ENCODE measurements at places on chromosomes 13 and 19.

GRCh38 chr13:73281746-73282145 is 222.9 kb downstream of the KLF5 start:
- no peak for DNase-seq
- no peaks in the 10 kb centered on the region for H3K27me3 ChIP-seq
- no peaks in the 10 kb centered on the region for H3K4me1 ChIP-seq

DNA sequence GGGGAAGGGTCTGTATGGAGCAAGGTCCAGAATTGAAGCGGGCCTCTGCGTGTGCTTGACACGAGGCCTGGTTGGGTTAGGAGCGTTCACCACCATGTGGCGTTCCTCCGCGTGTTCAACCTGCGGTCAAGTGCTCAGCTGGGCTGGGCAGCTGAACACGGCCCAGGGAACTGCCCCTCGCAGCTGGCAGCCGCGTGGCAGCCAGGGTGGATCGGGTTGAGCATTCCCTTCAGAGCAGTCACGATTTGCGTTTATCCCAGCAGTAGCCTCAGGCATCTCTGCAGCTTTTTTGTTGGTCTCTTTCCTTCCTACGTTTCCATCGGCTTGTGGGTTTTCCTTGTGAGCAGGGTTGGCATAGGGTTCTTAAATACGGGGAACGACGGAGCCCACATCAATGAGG is 28.7 kb upstream of the F2RL3 start:
- no peak overlapping the region for H3K27ac ChIP-seq
- no peaks in the 10 kb centered on the region for H3K4me1 ChIP-seq
- H3K36me3 ChIP-seq, result peaks cover 40% of the 10 kb centered on the region
- no peaks in the 10 kb centered on the region for H3K27me3 ChIP-seq
- no peak overlapping the region for H3K4me3 ChIP-seq
- no peak for DNase-seq

DNA sequence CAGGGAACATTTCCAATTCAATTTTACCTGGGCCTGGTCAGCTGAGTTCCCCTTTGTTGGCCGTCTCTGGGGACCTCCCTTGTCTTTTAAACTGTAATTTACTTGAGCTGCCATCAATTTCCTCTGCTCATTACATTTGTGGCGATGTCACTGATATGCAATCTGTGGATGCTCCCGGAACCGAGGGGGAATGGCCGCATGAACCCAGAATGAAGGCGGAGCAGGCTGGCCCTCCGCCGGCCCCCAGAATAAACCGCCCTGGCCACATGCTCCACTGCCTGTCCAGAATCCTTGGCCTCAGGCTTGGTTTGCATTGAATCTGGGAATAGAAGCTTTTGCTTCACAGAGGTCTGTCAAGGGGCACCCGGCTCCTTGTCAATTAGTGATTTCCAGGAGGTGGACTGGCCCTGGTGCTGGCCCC is 276.8 kb downstream of the TEX29 start:
- H3K27me3 ChIP-seq, result no peaks in the 10 kb centered on the region

DNA sequence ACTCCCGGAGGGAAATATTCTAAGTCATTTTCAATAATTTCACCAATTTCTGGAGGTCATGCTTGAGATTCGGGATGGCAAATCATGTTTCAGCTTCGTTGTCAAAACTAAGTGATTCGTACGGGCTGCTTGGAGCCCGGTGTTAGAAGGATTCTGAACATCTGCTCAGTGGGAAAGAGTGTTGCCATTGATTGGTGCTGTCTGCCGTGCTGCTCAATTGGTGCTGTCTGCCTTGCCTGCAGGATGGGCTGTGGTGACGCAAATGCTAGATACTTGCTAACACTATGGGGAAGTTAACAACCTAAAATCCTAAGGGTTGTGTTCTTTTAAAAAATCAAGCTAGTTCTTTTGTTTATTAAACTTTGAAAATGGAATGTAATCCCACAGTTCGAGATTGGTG is 17.3 kb upstream of the CACNG8 start:
- no peaks in the 10 kb centered on the region for H3K36me3 ChIP-seq
- no peak overlapping the region for H3K27ac ChIP-seq
- no peaks in the 10 kb centered on the region for H3K4me1 ChIP-seq
- H3K4me3 ChIP-seq, result no peak overlapping the region

DNA sequence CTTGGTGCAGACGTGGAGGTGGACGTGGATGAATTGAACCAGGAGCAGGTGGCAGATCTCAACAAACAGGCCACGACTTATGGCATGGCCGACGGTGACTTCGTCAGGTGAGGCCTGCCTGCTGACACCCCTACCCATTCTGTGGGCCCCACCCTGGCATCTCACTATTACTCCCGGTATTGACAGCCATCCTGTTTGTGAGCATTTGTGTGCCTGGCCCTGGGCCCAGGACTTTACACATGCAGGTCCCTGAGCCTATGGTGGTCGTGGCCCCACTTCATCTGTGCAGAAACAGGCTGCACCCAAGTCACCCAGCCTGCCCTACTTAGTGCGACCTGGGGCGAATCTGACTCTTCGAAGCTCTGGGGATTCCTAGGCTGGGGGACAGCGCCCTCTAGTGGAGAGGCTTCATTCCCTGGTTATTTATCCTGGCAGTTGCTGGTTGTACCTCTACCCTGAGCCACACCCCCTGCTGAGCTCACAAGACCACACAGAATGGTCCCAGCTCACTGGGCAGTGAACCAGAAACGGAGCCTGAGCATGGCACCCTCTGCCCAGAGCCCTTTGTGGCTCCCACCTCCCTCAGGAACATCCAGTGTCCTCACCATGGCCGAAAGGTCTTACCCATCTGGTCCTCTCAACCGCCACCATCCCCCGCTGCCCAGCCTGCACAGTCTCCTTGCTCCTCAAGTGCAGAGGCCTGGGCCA is 16.9 kb downstream of the ZNF296 start:
- no peak overlapping the region for H3K27ac ChIP-seq
- H3K27me3 ChIP-seq, result no peaks in the 10 kb centered on the region
- peaks cover 90% of the 10 kb centered on the region for H3K36me3 ChIP-seq
- DNase-seq, result peak; percentile 71

GRCh38 chr19:4722671-4723594 is 709 bp downstream of the DPP9 start:
- H3K4me1 ChIP-seq, result peaks cover 11% of the 10 kb centered on the region
- H3K36me3 ChIP-seq, result peaks cover 37% of the 10 kb centered on the region
- H3K27ac ChIP-seq, result peak overlapping the region; percentile 70
- no peak for DNase-seq
- no peaks in the 10 kb centered on the region for H3K27me3 ChIP-seq

GRCh38 chr13:20460761-20461160 is 64.9 kb downstream of the CRYL1 start:
- H3K4me3 ChIP-seq, result no peak overlapping the region
- no peak overlapping the region for H3K27ac ChIP-seq
- no peak for DNase-seq
- H3K27me3 ChIP-seq, result no peaks in the 10 kb centered on the region
- peaks cover 15% of the 10 kb centered on the region for H3K36me3 ChIP-seq

- no peaks in the 10 kb centered on the region for H3K27me3 ChIP-seq
- H3K4me1 ChIP-seq, result no peaks in the 10 kb centered on the region
- no peak overlapping the region for H3K4me3 ChIP-seq
- no peaks in the 10 kb centered on the region for H3K36me3 ChIP-seq
Measured at GRCh38 chr13:80931118-80931517, 590.2 kb upstream of the SPRY2 start.

GRCh38 chr13:96781141-96781540 is 213.1 kb downstream of the OXGR1 start:
- H3K4me3 ChIP-seq, result no peak overlapping the region
- no peaks in the 10 kb centered on the region for H3K27me3 ChIP-seq
- no peaks in the 10 kb centered on the region for H3K36me3 ChIP-seq
- no peak overlapping the region for H3K27ac ChIP-seq
- no peaks in the 10 kb centered on the region for H3K4me1 ChIP-seq

Measured in large intestine (tissue), 12 donors.